HFFc6 (cell line): ENCODE measurements at places on chromosomes 2 and 18.

- no peak for DNase-seq
Observed at GRCh38 chr18:59478591-59478990, 119.5 kb upstream of the LMAN1 start.

DNA sequence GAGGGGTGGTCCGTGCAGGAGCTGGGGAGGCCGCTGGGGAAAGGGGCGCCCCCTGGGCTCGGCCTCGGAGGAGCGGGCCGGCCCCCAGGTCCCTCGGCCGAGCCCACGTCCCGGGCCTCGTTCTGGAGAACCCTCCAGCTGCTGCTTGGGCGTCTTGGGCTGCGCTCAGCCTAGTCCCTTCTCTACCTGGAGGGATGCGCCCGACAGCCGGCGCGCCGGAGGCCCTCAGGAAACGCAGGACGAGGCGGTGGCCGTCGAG lies 293 bp upstream of the D2HGDH start:
- DNase-seq: no peak

DNA sequence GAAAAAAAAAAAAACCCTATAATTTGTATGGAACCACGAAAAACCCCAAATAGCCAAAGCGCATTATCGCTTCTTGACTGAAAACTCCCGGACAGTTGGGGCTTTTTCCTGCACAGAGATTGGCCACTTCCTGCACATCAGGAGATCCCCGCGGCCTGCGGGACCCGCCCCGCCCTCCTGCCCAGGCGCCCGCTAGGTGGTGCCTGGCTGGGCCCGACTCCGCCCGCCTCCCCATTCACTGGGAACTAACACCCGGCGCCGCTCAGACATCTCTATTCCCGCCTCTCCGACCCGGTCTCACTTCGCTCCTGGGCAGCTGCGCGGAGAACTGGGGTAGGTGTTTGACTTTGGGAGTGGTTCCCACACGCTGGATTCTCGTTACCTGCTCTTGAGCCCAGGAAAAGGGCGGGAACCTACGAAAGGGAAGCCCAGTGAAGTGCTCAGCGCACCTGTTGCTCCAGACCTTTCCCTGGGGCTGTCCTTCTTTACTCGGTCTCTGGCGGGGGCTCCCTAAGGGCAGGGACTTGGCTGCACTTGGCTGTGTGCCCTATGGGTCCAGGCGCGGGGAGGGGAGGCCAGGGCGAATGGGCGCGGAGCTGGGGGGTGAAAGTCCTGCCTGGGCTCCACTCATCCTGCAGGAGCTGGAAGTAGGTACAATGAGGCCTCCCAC lies at the start of gene HMSD:
HMSD (plus strand) TSS at position 234 of the 670 bp plus-strand sequence. CDS start 4,155 bp downstream, outside the sequence.
- DNase-seq: no peak

- DNase-seq: no peak
Observed at GRCh38 chr2:156447761-156448160, 11.6 kb downstream of the GPD2 start.

DNA sequence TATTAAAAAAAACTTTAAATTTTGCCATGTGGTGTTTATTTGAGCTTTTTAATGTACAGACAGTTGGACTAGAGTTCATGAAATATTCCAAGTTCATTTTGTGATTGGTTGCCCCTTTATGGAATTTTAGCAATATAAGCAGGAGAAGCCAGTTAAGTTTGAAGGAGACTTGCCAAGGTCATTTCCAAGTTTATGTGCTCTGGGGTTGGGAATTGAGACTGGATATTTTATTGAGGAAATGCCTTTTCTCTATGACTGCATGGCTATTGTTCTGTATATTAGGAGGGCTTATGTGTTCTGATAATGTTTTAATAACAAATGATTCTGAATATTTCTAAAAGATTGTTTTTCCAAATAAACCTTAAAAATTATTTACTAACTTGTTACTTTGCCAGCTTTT lies 67.0 kb upstream of the TCF4 start:
- DNase-seq: no peak
